ENCODE measurements at places on chromosomes 13 and 19.

DNA sequence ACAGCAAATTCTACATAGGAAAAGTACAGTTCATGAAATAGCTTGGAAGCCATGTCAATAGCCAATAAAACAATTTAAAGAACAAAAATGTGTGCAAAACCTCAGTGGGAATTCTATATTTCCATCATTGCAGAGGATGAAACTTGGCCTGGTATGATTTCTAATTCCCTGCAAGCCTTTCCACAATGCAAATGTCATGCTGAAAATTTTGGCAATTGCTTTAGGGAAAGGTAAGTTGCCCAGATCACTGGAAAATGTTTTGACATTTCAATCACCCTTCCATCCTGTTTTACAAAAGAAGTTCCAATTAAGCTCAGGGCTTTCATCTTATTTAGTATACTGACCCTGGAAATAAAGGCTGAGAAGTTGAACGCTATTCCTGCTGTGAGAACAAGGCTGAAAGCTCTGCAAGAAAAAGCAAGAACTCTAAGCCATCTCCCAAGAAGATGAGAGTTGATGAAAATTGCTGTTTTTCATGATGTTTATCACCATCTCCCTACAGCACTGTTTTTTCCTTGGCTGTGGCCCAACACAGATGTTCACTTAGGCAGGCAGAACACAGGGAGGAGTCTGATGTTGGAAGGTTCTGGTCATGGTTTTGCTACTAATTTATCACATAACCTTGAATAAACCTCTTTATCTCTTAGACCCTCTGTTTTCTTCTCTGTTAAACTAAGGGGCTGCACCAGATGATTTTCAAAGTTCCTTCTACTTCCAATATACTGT is 263.7 kb downstream of the KCTD12 start:
- no peak for DNase-seq

DNA sequence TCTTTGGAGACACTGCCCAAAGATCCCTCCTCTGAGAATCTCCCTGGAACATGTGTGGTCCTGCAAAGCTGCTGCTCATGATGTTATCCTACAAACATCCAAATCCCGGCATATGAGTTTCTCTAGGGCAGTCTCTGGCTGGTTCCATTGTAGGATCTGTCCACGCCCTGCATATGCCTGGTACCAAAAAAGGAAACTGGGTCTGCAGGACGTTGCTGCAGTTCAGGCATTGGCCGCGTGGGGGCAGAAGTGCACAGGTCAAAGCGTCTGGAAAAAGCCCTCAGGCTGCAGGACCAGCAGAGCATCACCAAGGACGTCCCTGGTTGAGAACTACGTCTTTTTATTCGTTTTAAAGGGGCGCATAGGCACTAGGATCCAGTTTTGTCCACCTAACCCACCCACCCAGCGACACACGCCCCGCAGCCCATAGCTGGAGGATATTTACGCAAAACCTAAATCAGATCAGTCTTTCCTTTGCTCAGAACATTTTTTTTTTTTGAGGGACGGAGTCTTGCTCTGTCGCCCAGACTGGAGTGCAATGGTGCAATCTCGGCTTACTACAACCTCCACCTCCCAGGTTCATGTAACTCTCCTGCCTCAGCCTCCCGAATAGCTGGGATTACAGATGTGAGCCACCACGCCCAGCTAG is 12.9 kb upstream of the ZNF564 start:
- DNase-seq, result peak; percentile 83

GRCh38 chr19:34332027-34332760 is 32.8 kb upstream of the GPI start:
- DNase-seq, result no peak

- DNase-seq, result no peak
Measured at GRCh38 chr13:110403315-110403714, 96.2 kb downstream of the COL4A2 start.

- no peak for DNase-seq
Measured at GRCh38 chr19:35353635-35354034, 4.6 kb upstream of the FFAR3 start.

GRCh38 chr13:82688400-82688994 is 1193.8 kb downstream of the SLITRK1 start:
- no peak for DNase-seq

DNA sequence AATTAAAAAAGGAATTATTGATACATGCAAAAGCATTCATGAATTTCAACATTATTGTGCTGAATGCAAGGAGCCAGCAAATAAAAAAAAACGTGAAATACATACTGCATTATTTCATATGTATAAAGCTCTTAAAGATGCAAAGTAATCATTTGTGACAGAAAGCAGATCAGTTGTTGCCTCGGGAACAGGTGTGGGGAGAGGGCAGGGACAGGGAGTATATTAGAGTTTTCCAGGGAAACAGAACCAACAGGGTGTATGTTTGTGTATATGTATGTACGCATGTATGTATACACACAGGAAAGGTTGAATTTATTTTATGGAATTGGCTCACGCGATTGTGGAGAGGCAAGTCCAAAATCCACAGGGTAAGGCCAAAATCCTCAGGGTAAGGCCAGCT is 502.9 kb upstream of the ARGLU1 start:
- no peak for DNase-seq

- DNase-seq, result no peak
Measured at GRCh38 chr13:46340631-46341111, 46.4 kb downstream of the RUBCNL start.

- no peak for DNase-seq
Measured at GRCh38 chr19:18495204-18495911, 26.5 kb downstream of the ELL start.

- no peak for DNase-seq
Measured at GRCh38 chr13:107266657-107267056, 698.7 kb upstream of the ARGLU1 start.

GRCh38 chr13:36715841-36716240 is 42.0 kb downstream of the SERTM1 start:
- no peak for DNase-seq

DNA sequence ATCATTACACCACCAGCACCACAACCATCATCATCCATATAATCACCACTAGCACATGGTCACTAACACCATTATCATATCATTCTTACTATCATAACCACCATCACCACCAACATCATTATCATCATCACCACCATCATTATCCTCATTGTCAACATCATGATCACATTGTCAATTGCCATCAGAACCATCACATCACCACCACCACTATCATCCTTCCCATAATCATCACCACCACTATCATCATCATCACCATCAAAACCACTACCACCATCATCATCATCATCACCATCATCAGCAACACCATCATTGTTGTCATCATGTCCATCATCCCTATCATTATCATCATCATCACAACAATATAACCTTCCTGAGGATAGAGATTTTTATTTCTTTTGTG is 58.1 kb downstream of the MBD3L1 start:
- no peak for DNase-seq

- no peak for DNase-seq
Measured at GRCh38 chr19:33418461-33418860, 45.0 kb downstream of the CEBPG start.

GRCh38 chr13:65892859-65893258 is 1337.3 kb downstream of the PCDH9 start:
- DNase-seq, result no peak

DNA sequence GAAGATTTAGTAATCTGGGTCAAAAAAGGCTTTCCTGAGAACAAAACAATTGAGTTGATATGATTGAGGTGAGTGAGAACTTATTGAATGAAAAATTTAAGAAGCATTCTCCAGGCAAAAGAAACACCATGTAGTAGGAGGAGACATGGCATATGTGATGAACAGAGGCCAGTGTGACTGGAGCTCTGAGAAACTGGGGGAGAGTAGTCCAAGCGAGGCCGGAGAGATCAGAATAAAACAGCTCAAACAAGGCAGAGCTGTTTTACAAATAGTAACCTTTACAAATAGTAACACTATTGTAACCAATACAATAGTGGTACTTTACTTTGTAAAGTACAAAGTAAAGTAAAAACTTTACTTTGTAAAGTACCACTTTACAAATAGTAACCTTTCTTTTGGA is 1159.1 kb downstream of the PCDH9 start:
- DNase-seq, result no peak

DNA sequence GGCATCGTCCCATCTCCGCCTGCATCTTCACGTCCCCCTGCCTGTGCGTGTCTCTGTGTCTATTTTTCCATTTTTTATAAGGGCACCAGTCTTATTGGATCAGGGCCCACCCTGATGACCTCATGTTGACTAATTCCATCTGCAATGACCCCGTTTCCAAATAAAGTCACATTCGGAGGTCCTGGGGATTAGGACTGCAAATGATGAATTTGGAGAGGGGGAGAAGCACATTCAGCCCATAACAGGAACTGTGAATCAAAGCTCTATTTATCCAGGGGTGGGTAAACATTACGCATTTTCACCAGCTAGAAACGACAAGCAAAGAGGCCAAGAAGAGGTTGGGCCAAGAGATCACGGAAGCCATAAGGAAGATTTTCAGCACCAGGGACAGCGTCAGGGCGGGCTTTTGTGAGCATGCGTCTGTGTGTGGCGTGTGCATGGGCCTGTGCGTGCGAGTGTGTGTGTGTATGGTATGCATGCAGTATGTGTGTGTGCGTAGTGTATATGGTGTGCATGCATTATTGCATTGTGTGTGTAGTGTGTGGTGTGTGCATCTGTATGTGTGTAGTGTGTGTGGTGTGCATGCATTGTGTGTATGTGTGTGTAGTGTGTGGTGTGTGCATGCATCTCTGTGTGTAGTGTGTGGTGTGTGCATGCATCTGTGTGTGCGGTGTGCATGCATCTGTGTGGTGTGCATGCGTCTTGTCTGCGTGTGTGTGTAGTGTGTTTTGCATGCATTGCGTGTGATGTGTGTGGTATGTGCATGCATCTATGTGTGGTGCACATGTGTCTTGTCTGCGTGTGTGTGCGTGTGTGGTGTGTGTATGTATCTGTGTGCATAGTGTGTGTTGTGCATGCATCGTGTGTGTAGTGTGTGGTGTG is 19.6 kb downstream of the CELF5 start:
- DNase-seq, result peak; percentile 15

DNA sequence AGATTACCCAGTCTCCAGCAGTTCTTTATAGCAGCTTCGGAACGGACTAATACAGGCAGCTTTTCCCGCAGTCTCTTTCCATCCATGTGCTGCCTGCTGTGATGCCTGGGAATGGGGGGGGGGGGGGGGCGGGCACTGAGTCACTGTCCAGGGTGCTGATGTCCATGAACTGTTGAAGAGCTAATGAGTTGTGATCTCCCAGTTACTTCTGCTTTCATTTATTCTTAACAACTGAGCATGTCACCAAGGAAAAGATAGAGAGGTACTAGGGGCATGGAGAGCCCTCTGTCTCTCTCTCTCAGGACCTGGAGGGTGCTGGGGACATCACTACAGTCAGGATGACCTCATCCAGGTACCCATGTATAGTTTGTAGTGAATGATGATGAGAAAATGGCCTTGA is 20.3 kb upstream of the CEACAM1 start:
- DNase-seq, result no peak

- DNase-seq, result no peak
Measured at GRCh38 chr13:111853721-111854120, 213.2 kb upstream of the SOX1 start.

DNA sequence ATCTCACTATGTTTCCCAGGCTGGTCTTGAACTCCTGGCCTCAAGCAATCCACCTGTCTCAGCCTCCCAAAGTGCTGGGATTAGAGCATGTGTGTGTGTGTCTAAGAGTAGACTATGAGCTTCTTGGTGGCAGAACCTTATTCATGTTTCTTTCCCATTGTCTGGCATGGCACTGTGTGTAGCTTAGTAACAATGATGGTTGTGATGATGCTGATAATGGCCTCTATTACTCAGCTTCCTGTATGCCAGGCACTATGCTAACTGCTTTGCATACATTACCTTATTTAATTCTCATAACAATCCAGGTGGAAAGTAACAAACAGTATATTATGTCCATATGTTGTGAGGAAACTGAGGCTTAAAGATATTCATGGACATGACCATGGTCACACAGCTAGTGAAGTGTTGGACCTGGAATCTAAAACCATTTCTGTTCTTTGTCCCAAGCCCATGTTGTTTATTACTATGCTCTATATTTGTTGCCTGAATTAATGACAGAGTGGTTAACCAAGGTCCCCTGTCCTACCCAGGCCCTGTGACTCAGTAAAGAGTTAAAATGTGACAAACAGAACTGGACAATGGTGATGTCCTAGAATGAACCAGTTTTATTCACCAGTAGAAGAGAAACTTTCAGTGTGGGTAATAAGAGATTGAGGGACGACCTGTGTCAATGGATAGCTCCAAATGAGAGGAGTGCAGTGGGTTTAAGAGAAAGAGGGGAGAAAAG is 109.6 kb downstream of the KLF5 start:
- DNase-seq, result no peak

GRCh38 chr19:19372656-19373416 is 32.6 kb upstream of the GATAD2A start:
- no peak for DNase-seq
